ENCODE measurements at places on chromosomes 1 and 21.
A peak's percentile ranks its signal among the peaks of the same experiment; 100 is the strongest.

GRCh38 chr1:76939817-76940216 is 72.5 kb downstream of the ST6GALNAC5 start:
- DNase-seq = no peak

DNA sequence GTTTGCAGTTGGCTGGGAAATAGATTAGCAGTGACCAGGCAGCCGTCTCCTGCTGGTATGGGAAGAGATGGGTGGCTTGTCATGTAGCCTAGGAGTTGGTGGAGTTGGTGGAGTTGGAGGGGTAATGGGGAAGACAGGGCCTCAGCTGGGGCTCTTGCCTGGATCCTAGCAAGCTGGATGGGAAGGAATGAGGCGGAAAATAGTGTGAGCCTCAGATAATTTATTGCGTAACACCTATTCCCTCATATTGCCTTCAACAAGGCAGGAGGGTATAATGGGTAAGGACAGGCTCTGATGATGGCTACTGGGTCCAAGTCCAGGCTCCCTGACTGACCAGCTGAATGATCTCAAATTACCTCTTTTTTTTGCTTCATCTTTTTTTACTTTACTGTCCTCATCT is 12.6 kb downstream of the MAP7D1 start:
- no peak for DNase-seq

GRCh38 chr1:24111996-24112779 is at the start of gene MYOM3:
TSS of gene MYOM3 (minus strand) at chr1:24112135. CDS start at chr1:24108636, 3,499 bp downstream.
- DNase-seq = peak; percentile 74

DNA sequence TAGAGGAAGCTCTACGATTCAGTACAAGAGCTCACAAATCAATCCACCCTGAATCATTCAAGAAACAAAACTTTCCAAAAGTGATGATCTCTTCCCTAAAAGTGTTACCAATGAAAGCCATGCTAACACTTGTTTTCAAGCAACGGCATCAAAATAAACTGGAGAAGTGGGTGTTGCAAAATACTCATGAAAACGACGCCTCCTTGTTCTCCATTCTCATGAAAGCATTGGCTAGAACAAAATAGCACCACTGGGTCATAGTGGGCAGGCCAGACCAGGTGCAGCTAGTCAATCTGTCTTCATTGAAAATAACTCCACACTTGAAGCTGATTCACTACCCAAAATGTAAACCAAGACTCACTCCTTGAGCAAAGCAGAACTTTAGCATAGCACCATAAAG is 4.3 kb downstream of the TIAM1 start:
- DNase-seq = no peak

DNA sequence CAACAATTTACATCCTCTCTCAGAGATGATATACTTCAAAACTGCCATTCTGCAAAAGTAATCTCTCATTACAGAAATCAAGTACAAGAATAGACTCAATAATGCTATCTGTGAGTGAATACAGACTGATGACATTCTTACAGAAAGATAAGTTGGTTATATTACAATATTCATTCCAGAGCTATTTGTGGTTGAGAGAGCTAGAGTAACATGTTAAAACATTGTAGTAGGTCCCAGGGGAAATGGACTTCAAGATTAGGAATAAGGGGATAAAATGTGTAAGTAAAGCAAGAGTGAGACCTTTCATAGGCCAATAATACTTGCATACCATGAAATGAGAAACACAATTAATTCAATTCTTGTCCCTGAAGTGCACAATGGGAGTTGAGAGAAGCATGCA is 1.5 kb downstream of the F13B start:
- DNase-seq = peak; percentile 74

DNA sequence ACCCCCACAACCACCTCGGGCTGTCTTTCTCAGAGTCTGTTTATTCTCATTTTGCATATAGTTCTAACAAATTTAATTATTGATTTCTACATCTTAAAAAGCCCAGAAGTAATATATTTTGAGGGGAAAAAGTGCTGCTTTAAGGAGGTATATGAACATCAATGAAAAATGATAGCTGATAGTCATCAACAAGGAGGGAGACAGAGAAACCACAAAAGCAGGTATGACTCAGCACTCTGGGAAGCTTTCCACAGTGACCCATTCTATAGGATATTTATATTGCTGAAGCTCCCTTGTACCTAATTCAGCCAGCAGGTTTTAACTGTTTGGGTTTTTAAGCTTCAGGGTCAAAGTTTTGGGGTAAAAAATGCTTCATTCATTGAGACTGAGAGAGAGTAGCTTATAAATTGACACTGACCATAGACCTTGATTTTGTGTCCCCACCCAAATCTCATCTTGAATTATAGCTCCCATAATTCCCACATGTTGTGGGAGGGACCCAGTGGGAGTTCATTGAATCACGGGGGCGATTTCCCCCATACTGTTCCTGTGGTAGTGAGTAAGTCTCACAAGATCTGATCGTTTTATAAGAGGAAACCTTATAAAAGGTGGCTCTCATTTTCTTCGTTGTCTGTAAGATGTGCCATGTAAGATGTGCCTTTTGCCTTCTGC is 27.4 kb downstream of the VANGL1 start:
- peak; percentile 94 for DNase-seq

GRCh38 chr1:245432228-245432875 is 277.6 kb downstream of the KIF26B start:
- DNase-seq = peak; percentile 71

- DNase-seq = no peak
Measured at GRCh38 chr1:65992165-65992821, 199.6 kb downstream of the PDE4B start.

- no peak for DNase-seq
Measured at GRCh38 chr1:22238356-22239224, 95.7 kb upstream of the WNT4 start.

GRCh38 chr1:23563003-23563402 is 3.7 kb upstream of the ID3 start:
- DNase-seq = no peak

GRCh38 chr1:40130892-40131291 is 30.3 kb upstream of the RLF start:
- DNase-seq = no peak

DNA sequence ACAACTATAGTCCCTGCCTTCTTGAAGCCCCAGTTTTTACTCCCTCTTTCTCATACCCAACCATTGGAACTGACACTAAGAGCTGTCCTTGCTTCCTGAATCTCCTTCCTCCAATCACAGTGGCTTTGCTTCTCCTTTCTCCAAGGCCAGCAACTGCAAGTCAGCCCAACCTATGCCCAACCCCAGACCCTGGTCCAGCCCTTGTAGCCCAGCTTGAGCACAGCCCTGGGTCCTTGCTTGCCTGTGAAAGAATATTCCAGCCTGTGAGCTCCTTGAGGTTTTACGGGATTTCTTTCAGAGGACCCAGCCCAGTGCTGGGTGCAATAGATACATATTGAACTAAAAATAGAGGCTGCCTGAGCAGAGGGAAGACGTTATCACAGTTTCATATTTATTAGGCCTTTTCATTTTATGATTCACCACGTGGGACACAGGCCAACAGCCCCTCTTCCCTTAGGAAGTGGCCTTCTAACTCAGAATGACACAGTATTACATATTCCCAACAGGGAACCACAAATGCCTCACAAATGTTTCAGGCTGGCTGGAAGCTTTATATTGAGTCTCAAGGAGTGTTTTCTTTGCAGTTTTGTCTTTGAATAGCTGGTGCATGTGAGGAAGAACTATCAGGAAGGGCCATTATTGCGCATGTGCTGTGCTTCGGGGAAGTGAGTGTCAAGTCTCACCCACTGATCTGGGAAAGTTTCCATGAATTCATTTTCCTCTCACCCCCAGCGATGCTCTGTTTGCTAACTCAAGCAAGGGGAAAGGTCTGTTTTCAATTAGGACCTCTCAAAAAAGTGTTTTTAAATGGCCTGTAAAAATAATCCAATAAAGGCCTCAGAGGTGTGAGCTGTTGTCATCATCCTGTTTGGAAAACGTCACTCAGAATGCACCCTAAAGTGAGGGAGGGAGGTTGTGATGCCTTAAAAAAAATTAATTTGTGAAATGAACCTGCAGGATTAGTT is 92.3 kb upstream of the NFIA start:
- DNase-seq = peak; percentile 98

- DNase-seq = peak; percentile 77
Measured at GRCh38 chr1:111559736-111560279, 56.4 kb upstream of the ADORA3 start.

DNA sequence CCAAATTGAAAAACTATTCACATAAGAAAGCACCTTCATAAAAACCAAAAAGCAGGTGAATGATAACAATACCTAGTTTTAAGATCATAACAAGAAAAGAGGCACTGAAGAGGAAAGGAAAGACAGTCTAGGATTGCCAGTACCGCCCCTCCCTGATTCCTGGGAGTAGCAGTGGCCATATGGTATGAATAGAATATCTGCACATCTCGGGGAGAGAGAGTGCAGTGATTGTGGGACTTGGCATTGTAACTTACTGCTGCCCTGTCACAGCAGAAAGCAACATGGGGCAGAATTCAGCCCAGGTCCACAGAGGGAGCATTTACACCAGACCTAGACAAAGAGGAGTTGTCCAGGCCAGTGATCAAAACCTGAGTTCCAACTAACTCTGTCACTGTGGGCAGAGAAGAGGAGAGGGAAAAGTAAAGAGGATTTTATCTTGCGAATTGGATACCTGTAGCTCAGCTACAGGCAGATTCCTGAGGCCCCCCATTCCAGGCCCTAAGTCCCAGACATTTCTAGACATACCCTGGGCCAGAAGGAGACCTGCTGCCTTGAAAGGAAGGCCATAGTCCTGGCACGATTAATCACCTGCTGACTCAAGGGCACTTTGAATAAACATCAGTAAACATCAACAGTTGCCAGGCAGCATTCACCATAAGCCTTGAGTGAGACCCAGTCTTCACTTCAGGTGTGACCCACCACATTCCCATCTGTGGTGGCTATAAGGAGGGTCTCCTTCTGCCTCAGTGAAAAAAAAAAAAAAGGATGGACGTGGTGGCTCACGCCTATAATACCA is 397.5 kb downstream of the TGFB2 start:
- DNase-seq = no peak

GRCh38 chr1:28508435-28508754 is 2.6 kb downstream of the RCC1 start:
- DNase-seq = peak; percentile 40

- peak; percentile 59 for DNase-seq
Measured at GRCh38 chr1:161044908-161045735, 655 bp downstream of the USF1 start.

- DNase-seq = peak; percentile 24
Measured at GRCh38 chr1:184164536-184164935, 113.0 kb downstream of the TSEN15 start.

GRCh38 chr1:15948091-15948591 is 27.8 kb downstream of the ZBTB17 start:
- no peak for DNase-seq

GRCh38 chr1:52919723-52920483 is 1.6 kb downstream of the ECHDC2 start:
- DNase-seq = no peak

GRCh38 chr1:225699336-225699735 is 46.4 kb upstream of the ENAH start:
- peak; percentile 24 for DNase-seq

DNA sequence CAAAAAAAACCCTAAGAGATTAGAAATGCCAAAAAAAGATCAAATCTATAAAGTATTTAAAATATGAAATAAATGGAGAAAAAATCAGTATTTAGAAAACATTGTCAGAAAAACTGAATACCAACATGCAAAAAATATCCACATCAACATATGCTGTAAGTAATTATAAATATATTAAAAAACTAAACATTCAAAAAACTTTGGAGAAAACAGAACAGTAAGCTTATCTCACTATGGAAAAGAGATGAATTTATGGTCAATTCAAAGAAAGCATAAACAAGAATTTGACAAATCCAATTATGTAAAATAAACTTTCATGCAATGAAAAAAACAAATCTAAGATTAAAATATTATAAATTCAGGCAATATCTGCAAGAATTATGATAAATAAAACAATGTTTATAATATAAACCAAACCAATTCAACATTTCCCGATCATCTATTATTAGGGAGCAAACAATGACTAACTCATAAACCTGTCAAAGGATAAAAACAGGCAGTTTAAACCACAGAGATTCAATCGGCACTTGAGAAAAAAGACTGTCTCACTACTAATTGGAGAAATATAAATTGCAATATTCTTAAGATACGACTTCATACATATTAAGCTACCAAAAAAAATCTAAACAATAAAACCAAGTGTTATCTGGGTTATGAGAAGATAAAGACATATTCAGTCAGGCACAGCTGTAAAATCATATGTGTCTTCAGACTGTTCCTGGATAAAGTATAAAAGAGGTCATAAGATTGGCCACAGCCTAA is 21.8 kb downstream of the EYA3 start:
- no peak for DNase-seq

DNA sequence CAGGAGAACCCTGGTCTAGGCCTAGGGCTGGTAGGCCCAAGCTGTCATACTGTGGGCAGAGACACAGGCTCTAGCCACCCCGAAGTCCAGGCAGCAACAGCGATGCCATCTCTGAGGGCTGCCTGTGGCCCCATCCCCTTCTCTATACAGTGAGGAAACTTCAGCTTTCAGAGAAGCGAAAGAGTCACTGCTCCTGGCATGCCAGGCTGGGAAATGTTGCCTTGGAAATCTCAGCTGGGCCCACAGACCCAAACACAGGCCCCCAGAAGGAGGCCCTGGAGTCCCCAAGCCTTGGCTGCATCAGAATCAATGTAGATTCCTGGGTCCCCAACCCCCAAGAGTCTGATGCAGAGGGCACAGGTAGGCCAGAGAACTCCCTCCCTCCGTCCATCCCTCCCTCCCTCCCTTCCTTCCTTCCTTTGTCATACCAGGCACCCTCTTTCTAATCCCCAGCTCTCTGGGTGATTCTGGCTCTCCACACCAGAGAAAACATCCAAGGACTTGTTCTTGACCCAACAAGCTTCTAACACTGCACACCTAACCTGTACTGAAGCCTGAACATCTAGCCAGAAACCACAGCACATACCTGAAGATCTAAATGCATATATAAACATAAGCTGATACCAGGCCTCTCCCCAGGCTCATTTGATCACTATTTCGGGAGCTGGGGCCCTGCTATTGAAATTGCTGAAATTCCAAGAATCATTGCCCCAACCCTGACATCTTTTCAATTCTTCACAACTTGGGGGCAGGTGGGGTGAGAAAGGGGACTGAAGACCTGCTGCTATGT is 143.2 kb upstream of the EDN2 start:
- DNase-seq = no peak

- DNase-seq = no peak
Measured at GRCh38 chr1:166489670-166490436, 323.1 kb upstream of the FAM78B start.

- DNase-seq = no peak
Measured at GRCh38 chr1:234647758-234648157, 37.8 kb upstream of the IRF2BP2 start.

GRCh38 chr1:248822148-248823032 is 3.3 kb downstream of the SH3BP5L start:
- DNase-seq = no peak

Measured in fibroblast of skin of right biceps (primary cell).